Activated CD8-positive, alpha-beta memory T cell treated with anti-CD3 and anti-CD28 coated beads for 24 hours (primary cell): ENCODE measurements at places on chromosomes 1 and 21.
A peak's percentile ranks its signal among the peaks of the same experiment; 100 is the strongest.

- DNase-seq, result no peak
These were observed 21.0 kb downstream of the PLXNA2 start for GRCh38 chr1:208223136-208223535.

DNA sequence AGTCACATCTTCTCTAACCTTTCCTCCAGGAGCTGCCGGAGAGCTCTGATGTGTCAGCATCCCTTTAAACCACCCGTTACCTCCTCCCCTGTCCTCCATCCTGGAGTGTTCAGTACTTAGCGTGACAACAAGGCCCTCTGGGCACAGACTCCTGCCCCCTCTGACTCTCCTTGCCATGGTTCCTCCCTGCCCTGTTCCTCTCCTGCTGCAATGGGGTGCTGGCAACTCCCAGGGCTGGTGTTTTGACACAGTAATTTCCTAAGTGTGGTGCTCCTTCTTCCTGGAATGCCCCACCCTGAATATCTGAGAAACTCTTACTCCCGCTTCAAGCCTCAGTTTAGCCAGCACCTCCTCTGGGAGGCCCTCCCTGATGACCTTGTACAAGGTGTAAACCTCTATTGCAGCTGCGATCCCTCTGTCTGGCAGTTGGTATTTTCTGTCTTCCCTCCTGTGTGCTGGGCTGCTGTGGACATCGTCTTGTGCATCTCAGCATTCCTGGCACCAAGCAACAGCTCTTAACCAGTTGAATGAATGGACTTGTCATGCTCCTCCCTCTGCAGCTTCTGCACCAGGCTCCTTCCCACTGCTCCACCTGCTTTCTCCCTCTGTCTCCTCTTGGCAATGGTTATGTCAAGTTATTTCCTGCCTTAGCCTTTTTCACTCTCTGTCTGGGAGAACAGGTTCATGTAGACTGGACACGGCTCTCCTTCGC lies 48.2 kb upstream of the ETV3 start:
- DNase-seq, result no peak

DNA sequence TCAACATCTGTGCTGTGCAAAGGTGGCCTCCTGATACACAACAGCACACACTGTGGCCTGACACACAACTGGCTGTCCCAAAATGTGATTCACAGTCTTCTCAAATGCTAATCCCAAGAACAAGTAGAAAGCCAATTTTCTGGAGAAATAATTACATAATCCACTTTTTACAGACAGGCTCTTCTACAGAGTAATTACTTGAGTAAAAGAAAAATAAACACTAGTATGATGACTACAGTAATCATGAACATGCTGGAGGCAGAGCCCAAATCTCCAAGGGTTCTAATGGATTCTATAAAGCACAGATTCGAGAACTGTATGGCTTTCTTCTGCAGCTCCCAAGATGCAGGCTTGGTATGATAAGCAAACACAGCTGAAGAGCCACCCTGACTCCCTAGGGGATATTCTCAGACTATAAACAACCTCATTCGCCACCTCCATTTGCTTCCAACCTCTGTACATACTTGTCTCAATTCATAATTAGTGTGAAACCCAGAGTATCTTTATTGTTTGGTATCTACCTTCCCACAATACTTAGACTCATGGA lies 81.9 kb downstream of the SIPA1L2 start:
- DNase-seq, result no peak

- no peak for DNase-seq
These were observed 71.6 kb downstream of the RD3 start for GRCh38 chr1:211420389-211420788.

DNA sequence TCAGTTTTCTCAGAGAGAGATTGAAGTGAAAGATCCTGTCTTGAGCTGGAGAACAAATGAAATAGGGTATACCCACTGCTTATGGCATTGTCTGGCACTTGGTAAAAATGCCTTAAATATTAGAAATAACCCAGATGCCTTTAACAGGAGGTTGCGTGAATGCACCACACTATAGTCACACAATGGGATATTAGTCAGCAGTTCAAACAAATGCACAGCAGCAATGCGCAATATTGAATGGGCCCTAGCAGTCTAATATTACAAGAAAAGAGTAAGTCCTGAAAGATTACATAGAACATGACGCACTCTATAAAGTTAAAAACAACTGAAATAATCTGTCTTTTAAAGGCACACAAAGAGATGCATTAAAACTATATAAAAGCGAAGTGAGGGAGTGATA lies 161.1 kb downstream of the EDEM3 start:
- no peak for DNase-seq

GRCh38 chr1:20964540-20965484 lies 177.7 kb upstream of the HP1BP3 start:
- no peak for DNase-seq

DNA sequence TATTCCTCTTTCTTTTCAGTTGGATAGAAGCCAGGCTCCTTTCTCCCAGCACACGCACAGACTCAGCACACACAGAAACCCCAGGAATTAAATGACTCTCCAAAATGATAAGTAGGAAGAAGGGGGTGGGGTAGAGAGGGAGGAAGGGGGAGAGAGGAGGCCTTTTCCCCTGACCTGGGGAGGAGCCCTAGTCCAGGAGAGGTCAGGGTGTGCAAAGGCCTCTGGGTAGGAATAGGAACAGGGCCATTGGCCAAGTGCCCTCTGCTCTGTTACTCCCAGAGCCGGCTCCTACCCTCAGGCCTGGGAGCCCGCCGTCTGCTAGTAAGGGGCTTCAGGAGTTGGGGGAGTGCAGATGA lies 35.6 kb upstream of the PUM1 start:
- DNase-seq, result no peak

DNA sequence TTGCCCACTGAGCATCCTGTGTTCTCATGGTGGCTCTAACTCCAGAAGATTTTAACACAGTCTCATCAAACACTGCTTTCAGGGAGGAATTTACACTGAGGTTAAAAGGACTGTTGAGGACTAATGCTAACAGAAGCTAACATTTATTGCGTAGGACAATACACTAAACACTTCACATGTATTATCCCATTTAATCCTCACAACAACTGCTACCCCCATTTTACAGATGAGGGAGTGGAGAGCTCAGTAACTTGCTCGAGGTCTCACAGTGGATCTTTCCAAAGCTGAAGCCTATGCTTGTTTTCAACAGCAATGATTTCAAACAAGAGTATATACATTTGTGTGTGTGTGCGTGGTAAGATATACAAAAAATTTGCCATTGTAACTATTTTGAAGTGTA lies 13.9 kb downstream of the ATF3 start:
- no peak for DNase-seq

DNA sequence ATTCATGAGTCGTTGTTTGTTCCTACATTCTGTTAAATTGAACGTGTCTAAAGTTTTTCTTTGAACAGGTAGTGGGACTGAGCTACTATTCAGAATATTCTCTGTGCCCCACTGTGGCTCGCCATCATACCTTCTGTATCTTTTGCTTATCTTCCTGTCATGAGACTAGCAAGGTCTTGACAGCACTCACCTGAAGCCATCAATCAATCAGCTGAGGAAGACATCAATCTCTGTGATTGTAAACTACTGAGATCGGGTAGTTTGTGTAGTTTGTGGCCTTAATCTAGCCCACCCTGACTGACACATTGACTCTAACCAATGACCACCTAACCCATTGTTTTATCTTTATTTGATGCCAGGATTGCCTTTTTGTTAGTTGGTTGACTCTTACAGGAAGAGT lies 17.7 kb upstream of the RUNX1 start:
- DNase-seq, result no peak

DNA sequence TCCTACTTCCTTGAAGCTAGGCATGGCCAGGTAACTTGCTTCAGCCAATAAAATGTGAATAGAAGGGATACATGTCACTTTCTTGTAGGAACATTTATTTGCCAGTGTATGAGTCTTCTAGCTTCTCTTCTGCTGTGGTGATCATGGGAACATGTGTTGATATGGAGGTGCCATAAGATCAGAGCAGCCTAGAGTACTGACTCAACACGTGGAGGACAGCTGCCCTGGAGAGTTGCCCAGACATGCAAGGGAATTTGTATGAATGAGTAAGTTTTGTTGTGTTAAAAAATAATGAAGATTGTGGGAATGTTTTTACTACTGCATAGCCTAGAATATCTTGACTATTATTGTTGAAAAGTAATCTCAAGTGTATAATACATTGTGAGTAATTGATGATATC lies 502.3 kb downstream of the NUF2 start:
- DNase-seq, result no peak

DNA sequence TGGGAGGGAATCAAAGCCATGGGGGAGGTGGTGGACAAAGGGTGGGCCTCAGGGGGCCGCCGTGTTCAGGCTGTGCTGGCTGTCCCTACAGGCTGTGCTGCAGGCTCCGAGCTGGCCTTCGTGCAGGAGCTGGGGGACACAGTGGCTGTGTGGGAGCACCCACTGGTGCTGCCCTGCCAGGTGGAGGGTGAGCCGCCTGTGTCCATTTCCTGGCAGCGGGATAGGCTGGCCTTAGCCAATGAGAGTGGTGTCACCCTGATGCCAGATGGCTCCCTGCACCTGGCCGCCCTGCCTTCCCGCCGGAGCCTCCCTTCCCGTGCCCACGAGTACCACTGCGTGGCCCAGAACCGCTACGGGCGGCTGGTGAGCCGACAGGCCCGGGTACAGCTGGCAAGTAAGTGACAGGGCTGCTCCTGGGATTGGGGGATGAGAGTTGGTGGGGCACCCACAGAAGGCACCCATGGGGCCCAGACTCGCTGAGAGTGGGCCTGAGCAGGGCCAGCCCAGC lies 20.2 kb downstream of the SLC27A3 start:
- DNase-seq, result no peak

- DNase-seq, result no peak
These were observed 51.5 kb upstream of the CYP2J2 start for GRCh38 chr1:59978026-59978425.

DNA sequence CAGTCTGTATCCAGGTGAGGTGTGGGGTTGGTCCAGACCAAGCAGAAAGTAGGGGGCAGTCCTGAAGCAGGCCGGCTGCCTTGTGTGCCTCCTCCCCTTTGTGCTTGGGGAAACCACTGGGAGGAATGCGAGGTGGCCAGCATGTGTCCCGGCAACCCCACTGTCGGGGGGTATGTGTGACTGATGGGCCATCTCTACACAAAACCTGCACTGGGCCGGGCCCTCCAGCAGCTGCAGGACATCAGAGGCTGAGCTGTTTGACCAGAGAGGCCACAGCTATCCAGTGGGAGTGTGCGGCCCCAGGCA lies 33.3 kb downstream of the TMEM51 start:
- DNase-seq, result no peak

GRCh38 chr1:98047171-98047570 lies 126.3 kb upstream of the DPYD start:
- DNase-seq, result no peak

- DNase-seq, result no peak
These were observed 125.8 kb downstream of the PTPRU start for GRCh38 chr1:29362116-29362515.

GRCh38 chr1:228361314-228362140 lies 45.1 kb downstream of the TRIM11 start:
- no peak for DNase-seq

- no peak for DNase-seq
These were observed 2.9 kb upstream of the UBXN10 start for GRCh38 chr1:20183035-20183434.

- DNase-seq, result peak; percentile 38
These were observed 82.1 kb downstream of the ADARB1 start for GRCh38 chr21:45156459-45156858.

- DNase-seq, result no peak
These were observed 402.9 kb downstream of the RWDD3 start for GRCh38 chr1:95636897-95637296.

- DNase-seq, result no peak
These were observed 65.7 kb upstream of the MORC3 start for GRCh38 chr21:36254106-36254941.

DNA sequence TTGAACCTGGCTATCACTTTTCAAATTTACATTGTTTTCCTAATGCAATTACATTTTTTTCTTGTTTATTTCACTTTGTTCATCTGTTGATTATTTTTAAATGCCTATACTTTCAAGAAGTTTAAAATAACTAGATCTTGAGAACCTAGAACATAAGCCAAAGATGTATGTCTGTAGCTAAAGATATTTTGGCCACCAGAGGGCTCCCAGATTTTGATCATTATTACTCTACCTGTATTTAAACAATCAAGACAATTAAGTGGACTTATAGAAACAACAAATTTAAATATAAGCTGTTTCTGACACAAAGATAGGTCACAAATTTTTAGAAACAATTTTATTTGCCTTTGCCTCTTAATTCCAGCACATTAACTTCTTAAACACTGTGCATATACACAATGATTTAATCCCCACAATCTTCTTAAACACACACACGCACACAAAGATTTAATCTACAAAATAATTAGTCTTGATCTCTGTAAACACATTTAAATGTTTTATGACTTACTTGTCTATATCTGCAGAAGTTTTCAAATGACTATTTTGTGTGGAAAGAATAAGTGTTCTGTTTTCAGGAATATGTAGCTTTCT lies 380.0 kb downstream of the DSCAM start:
- DNase-seq, result no peak

DNA sequence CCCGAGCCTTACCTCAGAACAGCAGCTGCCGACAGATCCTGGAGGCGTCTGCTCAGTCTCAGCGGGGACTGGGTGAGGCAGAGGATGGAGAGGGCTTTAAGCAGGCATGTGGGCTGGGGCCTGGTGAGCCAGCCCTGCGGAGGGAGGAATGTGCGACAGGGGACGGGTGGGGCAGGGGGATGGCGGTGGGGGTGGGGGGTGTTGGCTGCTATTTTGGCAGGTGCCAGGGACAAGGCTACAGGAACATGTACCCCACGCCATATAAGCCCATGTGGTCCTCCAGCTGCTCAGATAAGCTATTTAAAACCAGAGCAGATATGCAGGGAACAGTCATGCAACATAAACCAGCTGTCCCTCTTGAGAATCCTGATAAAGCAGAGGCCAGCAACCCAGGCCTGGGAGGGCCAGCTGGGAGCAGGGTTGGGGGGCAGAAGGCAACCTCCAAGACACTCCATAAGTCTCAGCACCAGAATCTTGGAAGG lies at the start of gene TNNT2:
Gene TNNT2 (minus strand): TSS at position 70 of the 482 bp plus-strand sequence. CDS start 4,426 bp downstream, outside the sequence.
- DNase-seq, result no peak

DNA sequence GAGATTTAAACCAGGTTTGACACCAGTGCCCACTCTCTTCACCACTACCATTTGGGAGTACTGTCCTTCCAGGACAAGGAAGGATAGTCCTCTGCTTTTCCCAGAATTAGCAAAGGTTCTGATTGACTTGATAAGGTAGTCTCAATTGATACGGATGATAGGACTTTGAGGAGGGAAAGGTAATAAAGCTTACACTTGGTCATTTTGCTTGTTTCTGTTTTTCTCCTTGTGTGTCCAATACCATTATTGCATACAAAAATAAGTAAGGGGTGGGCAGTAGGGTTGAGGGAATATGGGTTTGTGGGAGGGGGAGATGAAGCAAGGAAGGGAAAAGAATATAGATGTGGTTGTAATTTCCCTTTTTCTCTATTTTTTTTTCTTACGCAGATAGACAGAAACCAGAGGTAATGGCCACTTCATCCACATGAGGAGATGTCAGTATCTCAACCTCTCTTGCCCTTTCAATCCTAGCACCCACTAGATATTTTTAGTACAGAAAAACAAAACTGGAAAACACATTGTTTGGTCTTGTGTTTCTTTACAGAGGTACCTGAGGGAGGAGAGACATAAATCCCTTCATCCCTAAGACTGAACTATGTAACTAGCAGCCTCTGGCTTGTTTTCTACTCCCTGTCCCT lies 2.6 kb downstream of the C1orf56 start:
- no peak for DNase-seq

- no peak for DNase-seq
These were observed 20.7 kb upstream of the PADI1 start for GRCh38 chr1:17184161-17184665.
